IMR-90 (cell line): ENCODE measurements at places on chromosomes 16 and 17.

DNA sequence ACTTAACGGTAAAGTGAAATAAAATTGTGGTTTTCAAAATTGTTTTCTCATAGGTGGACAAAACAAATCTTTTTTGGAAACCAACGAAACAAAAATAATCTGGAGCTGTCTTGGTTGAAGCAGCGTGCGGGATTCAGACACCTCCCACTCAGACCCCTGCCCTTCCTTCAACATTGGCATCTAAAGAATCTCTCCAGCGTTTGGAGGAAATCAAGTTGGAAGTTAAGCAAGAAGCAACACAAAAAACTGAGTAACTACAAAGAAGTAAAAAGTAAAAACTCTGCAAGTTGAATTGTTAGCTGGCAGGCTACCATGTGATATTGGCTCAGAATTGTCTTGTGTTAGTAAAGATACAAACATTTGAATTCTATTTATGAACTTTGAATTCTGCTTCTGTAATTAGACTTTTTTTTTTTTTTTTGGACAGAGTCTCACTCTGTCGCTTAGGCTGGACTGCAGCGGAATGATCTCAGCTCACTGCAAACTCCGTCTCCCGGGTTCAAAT lies 361.0 kb upstream of the PMFBP1 start:
- no peaks in the 10 kb centered on the region for H3K27me3 ChIP-seq
- no peak overlapping the region for H3K27ac ChIP-seq
- H3K36me3 ChIP-seq: no peaks in the 10 kb centered on the region
- H3K4me1 ChIP-seq: no peaks in the 10 kb centered on the region
- no peak overlapping the region for H3K4me3 ChIP-seq

DNA sequence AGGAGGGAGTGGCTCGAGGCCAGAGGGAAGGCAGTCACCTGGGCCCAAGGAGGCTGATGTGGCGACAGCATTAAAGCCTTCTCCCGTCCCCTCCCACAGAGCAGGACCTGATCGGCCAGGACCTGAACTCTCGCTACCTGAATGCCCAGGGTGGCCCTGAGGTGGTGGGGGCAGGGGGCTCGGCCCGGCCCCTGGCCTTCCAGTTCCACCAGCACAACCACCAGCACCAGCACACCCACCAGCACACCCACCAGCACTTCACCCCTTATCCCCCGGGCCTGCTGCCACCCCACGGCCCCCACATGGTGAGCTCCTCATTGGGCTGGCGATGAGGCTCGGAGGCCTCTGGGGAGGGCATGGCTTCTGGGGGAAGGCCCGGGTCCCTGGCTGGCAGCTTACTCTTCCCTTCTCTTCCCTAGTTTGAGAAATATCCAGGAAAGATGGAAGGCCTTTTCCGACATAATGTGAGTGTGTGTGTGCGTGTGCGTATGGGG lies 6.4 kb downstream of the FBRS start:
- H3K4me3 ChIP-seq: no peak overlapping the region
- no peaks in the 10 kb centered on the region for H3K27me3 ChIP-seq
- DNase-seq: no peak
- peaks cover 83% of the 10 kb centered on the region for H3K36me3 ChIP-seq
- peaks cover 8% of the 10 kb centered on the region; the same call in 1 of the 2 replicates for H3K4me1 ChIP-seq

DNA sequence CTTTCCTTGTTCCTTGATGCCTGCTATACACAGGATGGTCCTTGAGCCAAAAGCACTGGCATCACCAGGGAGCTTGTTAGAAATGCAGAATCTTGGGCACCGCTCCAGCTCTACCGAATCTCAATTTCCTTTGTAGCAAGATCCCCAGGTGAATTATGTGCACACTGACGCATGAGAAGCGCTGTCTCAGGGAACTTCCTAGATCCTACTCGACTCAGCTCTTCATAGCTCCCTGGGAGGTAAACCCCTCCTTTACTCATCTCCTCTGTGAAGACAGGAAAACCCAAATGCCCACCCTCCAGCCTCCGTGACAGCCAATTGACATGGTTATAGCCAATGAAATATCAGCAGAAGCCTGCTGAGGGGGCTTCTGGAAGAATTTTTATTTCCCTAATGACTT lies 4.1 kb downstream of the USP31 start:
- H3K27me3 ChIP-seq: no peaks in the 10 kb centered on the region
- H3K4me1 ChIP-seq: peaks cover 8% of the 10 kb centered on the region
- no peaks in the 10 kb centered on the region for H3K36me3 ChIP-seq

GRCh38 chr17:43952351-43952723 lies 1.4 kb downstream of the PYY start:
- no peaks in the 10 kb centered on the region for H3K36me3 ChIP-seq
- no peak overlapping the region for H3K4me3 ChIP-seq
- H3K4me1 ChIP-seq: no peaks in the 10 kb centered on the region

DNA sequence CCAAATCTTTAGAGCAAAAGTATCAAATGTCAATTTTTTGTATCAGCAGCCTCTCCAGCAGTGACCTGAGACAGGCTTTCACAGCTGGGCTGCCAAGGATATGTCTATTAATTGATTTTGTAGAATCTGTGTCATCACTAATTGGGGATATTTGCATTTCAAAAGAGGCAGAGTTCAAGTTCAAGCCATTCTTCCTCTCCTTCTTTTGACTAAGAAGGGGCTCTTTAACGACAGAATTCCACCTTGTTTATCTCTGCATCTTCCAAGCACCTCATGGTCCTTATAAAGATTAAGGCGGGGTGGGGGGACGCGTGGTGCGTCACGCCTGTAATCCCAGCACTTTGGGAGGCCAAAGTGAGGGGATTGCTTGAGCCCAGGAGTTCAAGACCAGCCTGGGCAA lies 15.2 kb upstream of the BHLHA9 start:
- H3K4me3 ChIP-seq: no peak overlapping the region
- DNase-seq: no peak
- H3K4me1 ChIP-seq: no peaks in the 10 kb centered on the region
- H3K27me3 ChIP-seq: no peaks in the 10 kb centered on the region; the same call in 1 of the 2 replicates
